ENCODE measurements at places on chromosomes 3 and 15.
A peak's percentile ranks its signal among the peaks of the same experiment; 100 is the strongest.

GRCh38 chr15:37773111-37773860 is 161.2 kb upstream of the TMCO5A start:
- peak; percentile 73 for DNase-seq

GRCh38 chr3:168327856-168328255 is 232.1 kb upstream of the GOLIM4 start:
- no peak for DNase-seq

GRCh38 chr3:69385723-69386555 is at the start of gene FRMD4B:
FRMD4B (minus strand) TSS chr3:69386088; CDS start chr3:69385989, 99 bp downstream.
- no peak for DNase-seq

- no peak for DNase-seq
Measured at GRCh38 chr3:36693670-36694069, 70.7 kb downstream of the DCLK3 start.

GRCh38 chr3:88398581-88398980 is 248.8 kb downstream of the C3orf38 start:
- no peak for DNase-seq

- no peak for DNase-seq
Measured at GRCh38 chr15:54620916-54621315, 575.8 kb downstream of the RSL24D1 start.

DNA sequence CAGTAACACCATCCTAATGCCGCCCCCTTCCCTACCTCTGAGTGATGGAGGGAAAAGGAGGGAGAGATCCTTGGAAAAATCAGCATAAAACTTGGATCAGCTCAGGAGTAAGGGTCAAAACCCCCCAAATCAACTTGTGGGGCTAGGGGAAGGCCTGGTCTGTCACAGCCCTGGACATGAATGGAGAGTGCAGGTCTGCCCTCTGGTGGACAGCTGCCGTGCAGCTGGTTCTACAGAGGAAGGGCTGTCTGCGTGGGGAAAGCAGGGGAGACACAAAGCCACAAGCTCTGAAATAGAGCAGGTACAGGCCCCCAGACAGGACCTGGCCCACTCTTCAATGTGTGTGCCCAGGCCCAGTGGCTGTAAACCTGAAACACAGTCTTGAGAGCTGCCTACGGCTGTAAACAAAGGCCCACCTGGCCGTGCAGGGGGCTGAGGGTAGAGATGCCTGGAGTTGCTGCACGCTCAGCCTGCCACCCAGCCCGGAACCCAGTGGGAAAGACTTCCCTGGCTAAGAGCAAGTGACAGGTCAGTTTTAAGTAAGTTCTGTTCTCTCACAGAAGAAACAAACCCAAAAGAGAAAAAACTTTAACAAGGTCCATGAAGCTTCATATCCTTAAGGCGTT is 16.4 kb downstream of the CLK3 start:
- no peak for DNase-seq

DNA sequence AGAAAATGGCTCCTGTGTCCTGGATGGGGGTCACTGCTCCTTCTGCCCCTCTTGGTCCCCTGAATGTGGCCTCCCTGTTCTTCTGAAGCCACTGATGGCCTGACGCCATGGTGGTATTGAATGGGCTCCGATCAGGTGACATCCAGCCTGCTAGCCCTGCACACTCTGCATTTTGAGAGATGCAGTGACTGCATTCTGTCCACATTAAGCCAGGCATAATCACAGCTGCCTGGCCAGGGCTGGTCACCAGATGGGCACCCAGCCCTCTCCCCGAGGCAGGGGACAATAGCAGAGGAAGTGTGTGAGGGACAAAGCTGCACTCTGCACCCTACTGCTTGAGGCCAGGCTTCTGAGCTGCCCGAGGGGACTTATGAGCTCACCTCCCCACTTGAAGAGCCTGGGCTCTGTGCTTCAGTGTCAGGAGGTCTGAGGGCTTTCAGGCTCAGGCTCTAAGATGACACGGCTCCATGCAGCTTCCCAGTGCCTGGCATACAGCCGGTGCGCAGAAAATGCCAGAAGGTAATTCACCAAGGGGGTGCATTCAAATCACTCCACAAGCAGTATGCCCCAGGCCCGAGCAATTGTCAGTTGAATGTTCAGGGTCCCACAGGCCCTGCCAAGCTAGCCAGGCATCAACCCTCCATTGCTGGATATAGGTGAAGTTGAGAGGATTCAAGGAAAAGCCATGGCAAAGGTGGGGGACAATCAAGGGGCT is 56.8 kb downstream of the WNT7A start:
- DNase-seq = no peak

GRCh38 chr3:103295974-103296570 is 861.3 kb downstream of the ZPLD1 start:
- DNase-seq = peak; percentile 8

- no peak for DNase-seq
Measured at GRCh38 chr3:196193133-196193735, 18.0 kb downstream of the ZDHHC19 start.

GRCh38 chr3:178558637-178559036 is 22.4 kb downstream of the KCNMB2 start:
- DNase-seq = no peak

GRCh38 chr15:58532126-58532525 is 100.3 kb downstream of the LIPC start:
- DNase-seq = no peak

DNA sequence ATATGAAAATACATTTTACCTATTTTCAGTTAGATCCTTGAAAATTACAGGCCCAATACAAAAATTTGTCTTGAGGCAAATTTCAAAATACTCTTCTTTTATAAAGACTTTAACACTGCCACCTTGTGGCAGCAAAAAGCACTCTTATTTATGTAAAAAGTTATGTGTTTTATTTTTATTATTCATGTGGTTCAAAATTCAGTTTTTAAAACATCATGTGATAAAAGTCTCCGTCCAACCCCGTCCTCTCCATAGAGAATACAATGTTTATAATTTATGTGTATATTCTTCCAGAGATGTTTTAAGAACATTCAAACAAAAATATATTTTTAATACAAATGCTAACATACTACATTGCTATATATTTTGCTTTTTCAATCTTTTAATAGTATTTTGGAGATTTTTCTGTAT is 36.9 kb upstream of the TRIM59 start:
- DNase-seq = peak; percentile 36

- no peak for DNase-seq
Measured at GRCh38 chr3:184354121-184354728, 7.2 kb downstream of the CLCN2 start.

DNA sequence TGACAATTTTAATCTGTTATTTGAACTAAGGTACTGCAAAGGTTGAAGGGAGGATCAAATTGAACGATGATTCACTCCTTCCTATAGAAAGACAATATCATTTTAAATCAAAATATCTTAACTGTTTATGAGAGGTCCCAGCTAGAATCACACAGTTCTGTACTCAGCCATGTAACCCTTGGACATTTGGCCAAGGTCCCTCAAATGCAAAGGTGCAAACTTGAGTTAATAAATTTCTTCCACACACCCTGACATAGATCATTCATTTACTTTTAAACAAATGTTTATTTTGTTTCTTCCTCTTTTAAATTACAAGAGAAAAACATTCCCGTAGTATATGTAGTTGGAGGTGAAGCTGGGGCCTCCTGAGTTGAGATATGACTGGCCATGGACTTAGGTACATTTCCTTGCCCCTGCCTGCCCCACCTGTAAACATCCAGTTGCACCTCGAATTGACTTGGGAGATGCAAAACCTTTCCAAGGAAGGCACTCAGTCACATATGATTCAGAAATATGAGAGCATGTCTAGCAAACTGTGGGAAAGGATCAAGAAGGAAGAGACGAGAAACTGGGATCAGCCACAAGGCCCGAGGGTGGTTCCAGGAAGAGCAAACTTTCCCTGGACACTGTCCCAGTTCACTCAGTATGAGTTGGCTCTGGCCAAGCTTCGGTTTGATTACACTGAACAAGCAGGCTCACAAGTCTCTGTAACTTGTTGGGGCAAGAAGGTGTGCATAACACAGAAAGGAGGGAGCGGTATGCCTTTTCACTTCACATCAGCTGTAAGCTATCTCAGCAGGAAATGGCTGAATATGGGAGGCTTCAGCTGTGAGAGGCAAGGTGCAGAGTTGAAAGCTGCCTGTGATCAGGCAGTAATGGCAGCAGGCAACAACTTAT is 6.7 kb downstream of the TNFSF10 start:
- no peak for DNase-seq

DNA sequence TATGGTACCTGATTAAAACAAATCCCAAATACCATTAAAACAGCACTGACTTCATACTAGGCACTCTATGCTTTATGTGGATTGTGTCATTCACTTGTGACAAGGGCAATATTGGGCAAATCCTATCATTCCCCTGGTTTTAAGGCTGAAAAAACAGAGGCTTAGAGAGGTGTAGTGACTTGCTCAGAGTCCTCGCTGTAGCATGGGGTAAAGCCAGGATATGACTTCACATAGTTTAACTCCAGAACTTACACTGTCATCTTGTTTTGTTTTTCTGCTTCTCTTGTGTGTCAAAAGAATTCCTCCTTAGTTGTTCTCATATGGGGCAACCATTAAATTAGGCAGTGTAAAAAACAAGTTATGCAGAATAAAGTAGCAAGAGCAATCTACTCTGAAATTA is 40.3 kb upstream of the ICE2 start:
- DNase-seq = no peak

DNA sequence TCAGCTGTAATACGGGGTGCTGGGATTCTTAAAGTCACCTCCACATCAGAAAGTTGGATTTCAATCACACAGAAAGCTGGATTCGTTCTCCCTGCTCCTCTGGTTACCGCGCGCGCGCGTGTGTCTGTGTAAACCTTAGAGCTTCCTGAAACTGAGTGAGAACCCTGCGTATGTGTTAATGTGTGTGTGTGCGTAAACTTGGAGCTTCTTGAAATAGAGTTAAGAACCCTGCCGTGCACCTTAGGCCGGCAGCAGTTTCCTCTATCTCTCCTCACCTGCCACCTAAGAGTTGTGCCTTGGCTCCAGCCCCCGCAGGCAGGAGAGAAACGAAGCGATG is 531 bp downstream of the LZTFL1 start:
- no peak for DNase-seq

GRCh38 chr3:10344147-10344943 is 23.4 kb upstream of the SEC13 start:
- DNase-seq = no peak

DNA sequence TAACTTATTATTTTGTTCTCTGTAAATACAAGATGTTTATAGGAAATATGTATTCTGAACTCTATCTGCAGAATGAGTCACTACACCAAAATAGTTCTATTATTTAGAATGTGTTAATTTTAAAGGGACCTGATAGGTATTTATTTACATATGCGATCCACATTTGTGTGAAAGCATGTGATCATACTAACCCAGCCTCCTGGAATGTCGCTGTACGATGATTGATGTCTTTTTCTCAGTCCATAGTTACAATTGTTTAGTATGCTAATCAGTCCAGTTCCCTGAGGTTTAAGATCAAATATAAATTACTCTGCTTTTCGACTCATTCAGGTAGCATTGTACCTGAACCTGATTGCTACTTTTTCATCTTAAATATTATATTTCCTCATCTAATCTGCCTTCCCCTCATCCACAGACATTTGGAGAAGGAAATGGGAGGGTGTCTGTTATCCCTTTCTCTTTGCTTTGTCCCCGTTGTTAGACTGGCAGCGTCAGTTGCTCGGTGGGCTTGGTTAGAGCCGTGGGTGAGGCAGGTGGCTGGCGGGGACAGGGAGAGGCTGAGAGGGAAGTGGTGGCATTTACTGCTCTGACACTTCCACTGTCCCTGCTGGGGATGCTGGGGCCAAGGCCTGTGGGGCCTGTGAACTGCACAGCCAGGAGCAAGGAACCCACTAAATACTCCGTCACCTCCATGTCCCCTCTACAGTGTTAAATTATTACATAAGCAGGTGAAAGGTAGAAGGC is 27.8 kb upstream of the NR2E3 start:
- DNase-seq = no peak

GRCh38 chr3:16842272-16843270 is 42.2 kb upstream of the PLCL2 start:
- DNase-seq = no peak

GRCh38 chr3:71956069-71956340 is 171.1 kb upstream of the PROK2 start:
- DNase-seq = no peak

DNA sequence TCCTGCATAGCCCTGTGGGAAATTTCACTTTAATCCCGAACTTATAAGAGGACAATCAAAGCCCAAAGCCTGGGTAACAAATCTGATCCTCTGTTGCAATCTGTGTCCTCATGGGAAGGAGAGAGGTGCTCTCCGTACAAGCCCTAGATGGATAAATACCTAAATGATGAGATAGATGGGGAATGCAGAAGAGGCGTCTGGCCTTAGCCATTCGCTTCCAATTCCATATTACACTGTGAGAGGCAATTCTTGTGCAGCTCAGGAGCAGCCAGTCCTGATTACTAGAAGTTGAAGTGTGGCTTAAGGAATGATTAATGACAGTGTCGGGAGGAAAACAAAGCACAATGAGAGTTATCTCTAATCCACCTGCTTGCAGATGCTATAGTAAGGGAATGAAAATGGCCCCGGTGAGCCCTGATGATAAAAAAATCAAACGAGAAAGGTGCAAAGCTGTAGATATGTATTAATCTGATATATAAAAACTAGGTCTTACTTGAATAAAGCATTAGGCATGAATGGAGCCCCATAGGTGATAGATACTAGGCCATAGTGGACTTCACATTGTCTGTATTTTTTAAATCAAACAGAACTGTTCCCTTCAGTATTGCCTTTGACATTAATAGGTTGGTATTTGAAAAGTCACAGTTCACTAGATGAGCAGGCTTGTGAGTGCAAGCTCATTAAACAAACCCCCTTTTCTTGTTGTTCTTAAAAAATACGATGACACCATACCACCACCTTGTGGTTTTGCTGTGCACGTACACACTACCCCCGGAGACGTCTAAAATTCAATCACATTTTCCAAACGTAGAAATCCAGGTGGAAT is 54.2 kb upstream of the TMCO5A start:
- no peak for DNase-seq

GRCh38 chr15:78709263-78709882 is 68.4 kb upstream of the CHRNB4 start:
- DNase-seq = peak; percentile 6

DNA sequence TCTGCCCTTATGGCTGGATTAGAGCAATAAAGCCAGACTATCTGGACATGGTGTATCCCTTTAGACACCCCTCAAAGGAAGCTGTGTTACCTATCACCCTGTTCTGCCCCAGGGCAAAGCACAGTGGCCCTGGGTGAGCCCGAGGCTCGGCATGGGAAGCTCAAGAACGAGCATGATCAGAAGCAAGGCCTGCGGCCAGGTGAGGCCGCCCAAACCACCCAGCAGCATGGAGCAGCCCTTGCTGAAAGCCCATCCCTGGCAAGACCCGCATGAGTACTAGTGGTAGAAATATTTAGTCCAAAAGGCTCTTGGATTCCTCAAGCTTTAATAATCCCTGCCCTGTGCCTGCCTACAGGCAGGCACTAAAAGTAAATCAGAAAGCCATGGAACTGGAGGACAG is 261.1 kb downstream of the MEX3B start:
- DNase-seq = no peak

GRCh38 chr15:50190166-50190570 is 8.2 kb downstream of the SLC27A2 start:
- no peak for DNase-seq

- no peak for DNase-seq
Measured at GRCh38 chr3:174331095-174331800, 527.9 kb upstream of the NAALADL2 start.

Measured in HS-5 (cell line).